Activated naive CD4-positive, alpha-beta T cell treated with anti-CD3 and anti-CD28 coated beads for 36 hours (primary cell): ENCODE measurements at places on chromosomes 6 and 20.

DNA sequence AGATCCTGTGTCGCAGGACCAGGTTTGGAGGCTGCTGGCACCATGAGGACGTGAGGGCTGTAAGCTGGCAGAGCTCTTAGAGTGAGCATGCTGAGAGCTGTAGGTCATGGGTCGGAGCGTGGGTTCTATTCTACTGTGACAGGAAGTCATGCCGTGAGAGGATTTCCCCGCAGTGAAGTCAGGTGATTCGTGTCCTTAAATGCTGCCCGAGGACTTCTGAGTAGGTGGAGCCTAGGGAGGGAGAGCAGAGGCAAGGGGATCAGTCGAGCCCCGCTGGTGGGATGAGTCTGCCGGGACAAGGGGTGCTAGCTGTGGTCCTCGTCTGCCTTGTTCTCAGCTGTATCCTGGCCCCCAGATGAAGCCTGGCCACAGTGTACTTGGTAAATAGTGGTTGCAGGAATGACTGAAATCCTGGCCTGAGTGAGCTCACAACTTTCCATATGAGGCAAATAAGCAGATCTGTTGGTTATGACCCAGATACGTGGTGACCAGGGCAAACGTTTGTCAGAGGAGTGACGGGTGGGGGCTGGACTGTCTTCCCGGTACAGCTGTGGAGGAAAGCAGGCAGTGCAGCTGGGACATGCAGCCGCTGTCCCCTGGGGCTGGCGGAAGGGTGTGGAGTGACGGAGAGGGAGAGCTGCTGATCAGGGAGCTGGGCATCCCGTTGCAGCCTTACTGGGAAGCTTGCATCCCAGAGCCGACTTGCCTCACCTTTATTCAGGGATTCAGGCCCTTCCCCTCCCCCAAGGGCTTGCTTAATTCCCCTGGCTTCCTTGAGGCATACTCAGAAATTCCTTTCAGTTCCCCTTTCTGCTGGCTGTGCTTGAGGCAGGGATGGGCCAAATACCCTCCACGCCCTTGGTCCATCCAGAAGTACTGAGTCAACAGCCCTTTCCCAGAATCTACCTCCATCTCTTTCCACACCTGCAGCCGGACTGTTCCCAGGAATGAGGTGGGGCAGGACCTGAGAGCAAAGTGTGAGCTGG lies 250.9 kb upstream of the RREB1 start:
- DNase-seq, result peak; percentile 87

GRCh38 chr6:13561624-13562267 lies 12.7 kb upstream of the SIRT5 start:
- DNase-seq, result no peak

- no peak for DNase-seq
Measured at GRCh38 chr6:55469951-55470366, 109.0 kb downstream of the HMGCLL1 start.

DNA sequence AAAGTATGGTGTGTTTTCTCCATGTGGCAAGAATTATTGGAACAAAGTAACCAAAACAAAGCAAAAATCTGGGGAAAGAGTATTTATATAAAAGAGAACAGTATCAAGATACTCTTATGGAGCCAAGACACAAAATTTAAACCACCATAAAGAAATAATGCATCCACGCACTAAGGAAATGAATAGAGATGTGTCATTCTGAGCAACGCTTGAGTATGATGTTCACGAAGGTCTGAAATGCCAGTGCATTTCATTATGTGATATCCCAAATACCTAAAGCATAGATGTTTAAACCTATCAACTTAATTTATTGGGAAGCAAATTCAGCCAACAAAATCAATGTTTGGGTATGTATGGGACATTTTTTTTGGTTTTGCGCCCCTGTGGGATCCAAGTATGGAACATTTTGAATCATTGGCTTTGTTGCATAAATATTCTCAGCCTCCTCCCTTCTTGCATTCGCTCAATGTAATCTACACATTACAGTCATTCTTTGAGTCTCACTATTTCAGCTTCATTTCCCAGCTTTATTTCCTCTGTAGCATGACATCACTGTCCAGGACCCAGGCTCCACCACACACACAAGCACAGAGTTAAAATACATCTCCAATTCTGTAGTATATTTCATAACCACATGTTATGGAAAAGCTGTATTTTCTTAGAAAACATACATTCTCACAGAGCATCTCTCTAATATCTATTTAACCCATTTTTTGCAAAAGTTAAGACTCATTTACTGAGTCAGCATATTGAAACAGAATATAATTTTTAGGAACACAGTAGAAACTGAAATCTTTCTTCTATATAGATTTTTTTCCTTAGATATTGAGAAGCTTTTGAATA lies 11.6 kb upstream of the MOXD1 start:
- no peak for DNase-seq

DNA sequence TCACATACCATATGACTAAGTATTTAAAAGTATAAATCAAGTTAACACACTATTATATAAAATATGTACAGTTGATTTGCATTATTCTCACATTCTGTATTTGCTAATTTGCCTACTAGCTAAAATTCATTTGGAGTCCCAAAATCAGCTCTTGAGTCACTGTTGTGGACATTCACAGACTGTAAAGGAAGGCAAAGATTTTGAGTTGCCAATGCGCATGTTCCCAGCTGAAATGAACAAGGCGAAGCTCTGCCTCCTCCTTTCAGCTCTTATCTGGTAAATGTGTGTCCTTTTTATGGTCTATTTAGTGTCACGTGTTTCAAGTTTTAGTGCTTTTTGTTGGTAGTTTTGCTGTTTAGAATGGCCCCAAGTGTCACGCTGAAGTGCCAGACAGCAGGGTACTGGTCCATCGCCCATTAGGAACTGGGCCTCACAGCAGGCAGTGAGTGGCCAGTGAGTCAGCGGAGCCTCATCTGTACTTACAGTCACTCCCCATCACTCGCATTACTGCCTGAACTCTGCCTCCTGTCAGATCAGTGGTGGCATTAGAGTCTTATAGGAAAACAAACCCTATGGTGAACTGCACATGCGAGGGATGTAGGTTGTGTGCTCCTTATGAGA lies 87.2 kb upstream of the ADTRP start:
- no peak for DNase-seq

DNA sequence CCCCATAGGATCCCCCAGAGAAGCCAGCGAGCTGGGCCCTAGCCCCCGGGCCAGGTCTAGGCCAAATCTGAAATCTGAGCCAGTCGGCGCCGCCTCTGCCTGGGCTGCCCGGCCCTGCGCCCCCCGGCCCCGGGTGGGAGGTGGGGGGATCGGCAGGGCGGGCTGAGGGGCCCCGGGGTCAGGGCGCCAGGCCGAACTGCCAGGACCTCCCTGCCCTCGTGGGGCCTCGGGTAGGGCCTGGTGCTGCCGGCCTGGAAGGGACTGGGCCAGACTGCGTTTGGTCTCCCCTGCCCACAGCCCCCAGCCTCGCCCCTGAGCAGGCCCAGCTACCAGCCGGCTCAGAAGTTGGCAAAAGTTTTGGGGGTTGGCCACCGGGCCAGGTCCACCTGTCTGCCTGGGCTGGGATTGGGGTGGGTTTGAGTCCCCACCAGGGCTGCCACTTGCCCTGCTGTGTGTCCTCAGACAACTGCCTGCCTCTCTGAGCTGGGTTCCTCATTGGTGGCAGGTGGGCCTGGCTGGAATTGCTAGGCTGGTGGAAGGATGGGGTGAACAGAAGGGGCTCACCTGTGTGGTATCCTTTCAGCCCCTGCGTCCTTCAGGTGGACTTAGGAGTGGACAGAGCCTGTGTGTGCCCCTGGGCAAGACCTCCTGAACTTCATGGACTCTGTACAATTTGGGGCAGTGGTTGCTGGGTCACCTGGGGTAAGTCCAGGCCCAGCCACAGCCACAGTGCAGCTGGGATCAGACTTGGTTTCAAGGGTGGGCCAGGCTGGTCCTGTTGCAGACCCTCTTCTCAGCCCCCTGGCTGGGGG lies 801 bp downstream of the SRC start:
- no peak for DNase-seq
